Choroid plexus epithelial cell (primary cell): ENCODE measurements at places on chromosomes 16 and 17.

DNA sequence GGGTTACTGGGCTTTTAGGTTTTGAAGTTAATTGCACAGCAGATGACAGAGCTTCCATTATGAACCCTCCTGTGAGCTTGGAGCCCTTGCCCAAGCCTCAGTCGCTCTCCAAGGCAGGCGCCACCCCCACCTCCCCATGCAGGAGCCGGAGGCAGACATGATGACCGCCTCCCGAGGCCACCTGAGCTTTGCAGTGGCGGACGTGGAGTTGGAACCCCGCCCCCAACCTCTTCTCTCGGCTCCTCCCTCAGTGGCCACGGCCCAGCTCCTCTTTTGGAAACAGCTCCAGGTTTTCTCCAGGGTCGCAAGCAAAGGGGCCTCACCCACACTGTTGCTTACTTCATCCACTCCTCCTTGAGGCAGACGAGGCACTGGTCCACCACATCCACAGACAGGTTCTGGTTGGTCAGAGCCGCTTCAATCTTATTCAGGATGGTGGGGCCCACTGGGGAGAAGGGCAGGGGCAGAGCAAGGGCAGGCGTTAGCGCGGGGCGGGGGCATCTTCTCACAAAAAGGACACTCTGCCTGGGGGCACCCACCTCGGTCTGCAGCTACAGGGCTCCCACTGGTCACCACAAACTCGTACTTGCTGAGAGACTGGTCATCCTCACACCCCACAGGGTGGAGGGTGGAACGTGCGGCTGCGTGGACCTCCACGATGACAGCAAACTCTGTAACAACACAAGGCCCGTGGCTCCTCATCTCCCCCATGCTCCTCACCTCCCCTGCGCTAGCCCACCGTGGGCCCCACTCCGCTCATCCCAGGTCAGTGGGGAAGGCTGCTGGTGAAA, 8.7 kb upstream of the PLD6 start:
- no peak for DNase-seq

DNA sequence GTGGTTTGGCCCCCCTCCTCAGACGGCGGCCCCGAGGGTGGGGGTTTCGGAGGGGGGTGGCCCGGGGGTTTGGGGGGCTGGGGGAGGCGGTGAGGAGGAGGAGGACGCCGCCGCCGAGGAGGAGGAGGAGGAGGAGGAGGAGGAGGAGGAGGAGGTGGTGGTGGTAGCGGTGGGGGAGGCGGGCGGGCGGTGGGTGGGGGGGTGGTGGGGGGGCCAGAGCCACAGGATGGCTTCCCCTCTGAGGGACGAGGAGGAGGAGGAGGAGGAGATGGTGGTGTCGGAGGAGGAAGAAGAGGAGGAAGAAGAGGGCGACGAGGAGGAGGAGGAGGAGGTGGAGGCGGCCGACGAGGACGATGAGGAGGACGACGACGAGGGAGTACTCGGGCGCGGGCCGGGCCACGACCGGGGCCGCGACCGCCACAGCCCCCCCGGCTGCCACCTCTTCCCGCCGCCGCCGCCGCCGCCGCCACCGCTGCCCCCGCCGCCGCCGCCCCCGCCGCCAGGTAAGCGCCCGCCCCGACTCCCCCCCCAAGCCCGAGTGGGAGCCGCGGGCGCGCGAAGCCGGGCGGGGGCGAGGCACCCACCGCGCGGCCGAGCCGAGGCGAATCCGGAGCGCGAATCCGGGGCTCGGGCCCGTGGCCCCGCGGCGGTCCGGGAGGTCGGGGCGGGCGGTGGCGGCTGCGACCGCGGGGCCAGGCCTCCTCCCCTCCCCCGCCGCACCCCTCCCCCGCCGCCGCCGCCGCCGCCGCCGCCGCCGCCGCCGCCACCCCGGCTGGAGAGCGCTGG, 3.8 kb upstream of the CHD3 start:
- DNase-seq: no peak

DNA sequence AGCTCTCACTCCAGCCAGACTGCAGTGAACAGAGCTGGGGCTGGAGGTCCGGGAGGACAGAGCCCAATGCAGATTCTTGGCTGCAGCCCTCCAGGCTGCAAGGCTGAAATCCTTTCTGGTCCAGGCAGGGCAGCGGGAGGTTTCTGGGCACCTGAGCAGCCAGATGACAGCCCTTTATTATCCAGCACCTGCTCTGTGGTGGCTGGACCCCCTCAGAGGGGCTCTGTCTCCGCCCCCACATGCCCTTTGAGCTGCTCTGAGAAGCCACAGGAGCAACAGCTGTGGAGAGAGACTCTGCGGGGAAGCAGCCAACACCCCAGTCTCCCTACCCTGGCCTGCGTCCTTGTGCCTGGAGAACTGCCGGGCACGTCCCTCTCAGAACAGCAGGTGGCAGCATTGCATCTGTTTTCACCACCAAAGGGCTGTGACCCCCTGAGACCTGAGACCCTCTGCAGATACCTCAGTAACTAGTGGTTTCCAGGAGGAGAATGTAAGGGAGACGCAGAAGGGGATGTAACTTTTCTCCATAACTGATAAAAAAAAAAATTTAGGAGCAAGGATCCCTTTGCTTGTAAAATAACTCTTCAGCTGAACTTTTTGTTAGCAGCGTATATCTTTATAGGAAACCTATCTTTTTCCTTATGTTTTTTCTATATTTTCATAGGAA, 3.7 kb upstream of the CNP start:
- DNase-seq: peak; percentile 75

DNA sequence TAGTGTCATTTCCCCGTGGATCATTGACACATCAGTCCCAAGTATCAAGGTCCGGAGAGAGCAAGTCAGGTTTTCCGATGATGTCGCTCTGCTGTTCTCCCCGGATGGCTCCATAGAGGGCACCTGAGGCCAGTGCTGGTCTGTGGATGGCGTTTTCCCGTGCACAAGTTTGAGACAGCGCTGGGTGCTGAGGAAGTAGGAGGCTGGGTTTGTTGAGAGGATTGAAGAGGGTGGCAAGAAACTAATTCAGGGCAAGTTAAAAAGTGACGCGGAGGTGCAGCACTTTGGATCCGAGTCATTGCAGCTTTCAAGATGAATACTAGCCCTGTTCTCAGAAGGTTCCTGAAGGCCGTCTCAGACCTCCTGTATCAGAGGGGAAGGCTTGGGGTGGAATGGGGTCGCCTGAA, 7.7 kb downstream of the NUBP1 start:
- DNase-seq: no peak
